ENCODE measurements at places on chromosomes 3 and 15.

- no peak for DNase-seq
These were observed 2.4 kb downstream of the HACD3 start for GRCh38 chr15:65532738-65533051.

GRCh38 chr15:38688761-38689160, 124.1 kb upstream of the RASGRP1 start:
- DNase-seq = no peak

DNA sequence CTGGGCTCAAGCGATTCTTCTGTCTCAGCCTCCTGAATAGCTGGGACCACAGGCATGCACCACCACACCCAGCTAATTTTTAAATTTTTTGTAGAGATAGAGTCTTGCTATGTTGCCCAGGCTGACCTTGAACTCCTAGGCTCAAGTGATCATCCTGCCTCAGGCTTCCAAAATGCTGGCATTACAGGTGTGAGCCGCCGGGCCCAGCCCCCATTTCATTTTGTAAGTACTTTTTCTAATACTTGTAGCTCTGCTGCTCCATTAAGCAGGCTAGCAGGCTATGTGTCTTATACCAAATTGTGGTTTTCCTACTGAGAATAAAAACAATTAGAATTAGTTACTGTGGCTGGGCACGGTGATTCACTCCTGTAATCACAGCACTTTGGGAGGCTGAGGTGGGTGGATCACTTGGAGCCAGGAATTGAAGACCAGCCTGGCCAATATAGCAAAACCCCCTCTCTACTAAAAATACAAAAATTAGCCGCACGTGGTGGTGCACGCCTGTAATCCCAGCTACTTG, 22.4 kb downstream of the NIPA1 start:
- no peak for DNase-seq

DNA sequence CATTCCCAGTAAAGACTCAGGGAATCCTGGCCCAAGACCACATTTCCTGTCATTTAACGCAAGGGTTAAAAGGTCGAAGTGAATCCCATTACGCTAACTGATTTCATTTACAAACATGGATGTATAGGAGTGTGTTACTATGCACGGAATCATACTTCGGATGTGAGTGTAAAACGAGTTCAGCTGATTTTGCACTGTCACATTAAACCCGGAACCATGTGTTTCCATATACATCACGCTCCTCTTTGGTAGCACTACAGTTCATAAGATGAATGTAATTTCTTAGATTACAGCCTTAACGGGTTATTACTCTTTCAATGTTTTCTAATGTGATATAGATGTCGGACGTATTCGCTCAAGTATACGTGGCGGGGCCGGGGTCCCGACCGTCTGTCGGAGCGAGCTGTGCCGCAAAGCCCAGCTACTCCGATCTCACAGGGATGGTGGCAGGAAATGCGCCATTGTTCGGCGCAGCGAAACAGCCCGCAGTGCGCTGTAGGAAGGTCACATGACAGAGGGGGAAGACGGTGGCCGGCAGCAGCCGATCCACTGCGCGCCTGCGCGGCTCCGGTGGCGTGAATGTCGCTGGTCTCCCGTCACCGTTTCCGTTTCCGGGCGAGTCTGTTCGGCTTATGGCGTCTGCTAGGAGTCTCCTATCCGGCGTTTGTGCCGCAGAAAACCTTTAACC, 97.3 kb downstream of the NPAP1 start:
- no peak for DNase-seq

DNA sequence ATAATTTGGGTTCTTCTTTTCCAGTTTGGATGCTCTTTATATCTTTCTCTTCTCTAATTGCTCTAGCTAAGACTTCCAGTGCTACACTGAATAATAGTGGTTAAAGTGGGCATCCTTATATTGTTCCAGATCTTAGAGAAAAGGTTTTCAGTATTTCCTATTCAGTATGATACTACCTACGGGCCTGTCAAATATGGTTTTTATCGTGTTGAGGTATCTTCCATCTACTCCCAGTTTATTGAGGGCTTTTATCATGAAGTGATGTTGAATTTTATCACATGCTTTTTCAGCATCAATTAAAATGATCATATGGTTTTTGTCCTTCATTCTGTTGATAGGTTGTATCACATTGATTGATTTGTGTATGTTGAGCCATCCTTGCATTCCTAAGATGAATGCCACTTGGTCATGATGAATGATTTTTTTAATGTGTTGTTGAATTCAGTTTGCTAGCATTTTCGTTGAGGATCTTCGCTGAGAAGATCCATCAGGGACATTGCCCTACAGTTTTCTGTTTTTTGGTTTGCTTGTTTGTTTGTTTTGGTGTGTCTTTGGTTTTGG, 3.0 kb upstream of the LRRC34 start:
- no peak for DNase-seq

GRCh38 chr3:139572847-139573672, 33.5 kb upstream of the RBP1 start:
- no peak for DNase-seq

DNA sequence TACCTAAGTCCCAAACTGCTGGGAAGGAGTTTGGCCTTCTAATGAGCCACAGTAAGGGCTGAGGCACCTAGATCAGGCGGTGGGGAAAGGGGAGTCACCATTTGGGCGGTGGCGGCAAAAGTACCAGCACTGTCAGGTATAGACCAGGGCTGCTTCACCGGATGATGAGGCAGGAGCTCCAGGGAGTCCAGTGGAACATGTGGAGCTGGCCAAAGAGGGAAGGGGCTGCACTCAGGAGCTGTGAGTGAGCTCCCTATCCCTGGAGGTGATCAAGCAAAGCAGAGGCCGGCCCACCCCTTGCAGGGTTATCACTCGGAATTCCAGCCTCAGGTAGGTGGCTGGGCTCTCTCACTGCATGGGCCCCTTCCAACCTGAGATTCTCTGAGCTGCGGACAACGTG, 108.4 kb downstream of the SEC22A start:
- DNase-seq = no peak

DNA sequence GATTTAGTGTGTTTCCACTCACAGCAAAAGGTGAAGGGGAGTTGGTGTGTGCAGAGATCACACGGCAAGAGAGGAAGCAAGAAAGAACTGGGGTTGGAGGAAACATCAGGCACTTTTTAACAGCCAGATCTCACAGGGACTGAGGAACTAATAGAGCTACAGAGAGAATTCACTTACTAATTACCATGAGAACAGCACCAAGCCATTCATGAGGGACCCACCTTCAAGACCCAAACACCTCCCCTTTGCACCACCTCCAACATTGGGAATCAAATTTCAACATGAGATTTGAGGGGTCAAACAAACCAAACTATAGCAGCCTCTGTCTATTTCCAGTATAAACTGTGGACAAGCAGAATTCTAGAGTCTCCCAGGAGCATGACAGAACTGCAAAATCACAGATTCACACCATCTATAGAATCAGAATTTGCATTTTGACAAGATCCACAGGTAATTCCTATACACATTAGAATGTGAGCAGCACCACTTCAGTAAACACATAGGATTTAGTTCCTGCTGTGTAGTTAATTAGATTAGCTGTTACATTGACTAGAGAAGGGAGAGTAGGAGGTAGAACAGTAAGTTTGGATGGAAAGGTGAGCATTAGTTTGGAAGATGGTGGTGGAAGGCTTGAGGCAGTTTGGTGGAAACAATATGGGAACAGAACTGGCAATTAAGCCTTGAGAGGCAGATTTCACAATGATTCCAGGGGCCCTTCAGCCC, 311.7 kb downstream of the NSUN3 start:
- DNase-seq = no peak

DNA sequence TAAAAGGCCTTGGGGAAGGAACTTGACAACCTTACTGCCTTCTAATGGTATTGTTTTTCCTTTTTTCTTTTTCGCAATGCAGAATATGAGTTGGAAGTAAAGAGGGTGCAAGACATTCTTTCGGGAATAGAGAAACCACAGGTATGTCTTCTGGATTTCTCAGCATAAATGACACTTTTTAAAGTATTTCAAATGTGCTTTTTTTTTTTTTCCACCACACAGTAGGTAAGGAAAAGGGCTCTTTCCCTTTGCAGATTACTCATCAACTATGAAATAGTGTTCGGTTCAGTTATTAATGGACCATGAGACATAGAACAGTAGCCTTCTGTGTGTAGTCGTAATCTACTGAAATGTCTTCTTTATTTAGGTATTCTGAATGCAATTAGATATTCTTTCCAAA, 162.4 kb downstream of the GHSR start:
- no peak for DNase-seq

DNA sequence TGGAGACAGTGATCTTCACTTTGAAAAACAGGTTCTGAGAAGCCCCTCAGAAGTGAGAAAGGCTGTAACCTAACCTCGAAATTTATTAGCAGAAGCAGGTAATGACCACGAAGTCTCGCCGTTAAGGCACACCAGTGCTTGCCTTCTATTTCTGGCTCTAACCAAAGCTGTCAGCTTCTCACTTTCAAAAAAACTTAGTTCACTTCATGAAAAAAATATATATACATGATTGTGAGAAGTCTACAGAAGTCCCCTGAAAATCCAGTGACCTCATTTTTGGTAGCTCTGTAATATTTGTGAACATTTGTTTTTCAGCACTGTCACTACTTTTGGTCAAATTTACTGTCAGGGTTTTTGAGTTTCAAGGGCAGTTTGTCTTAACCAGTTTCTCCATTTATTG, 19.1 kb upstream of the AKAP13 start:
- DNase-seq = no peak

GRCh38 chr3:183517607-183518006, 37.9 kb downstream of the KLHL6 start:
- DNase-seq = no peak

- DNase-seq = no peak
These were observed 352.5 kb downstream of the GAP43 start for GRCh38 chr3:115975796-115976195.

DNA sequence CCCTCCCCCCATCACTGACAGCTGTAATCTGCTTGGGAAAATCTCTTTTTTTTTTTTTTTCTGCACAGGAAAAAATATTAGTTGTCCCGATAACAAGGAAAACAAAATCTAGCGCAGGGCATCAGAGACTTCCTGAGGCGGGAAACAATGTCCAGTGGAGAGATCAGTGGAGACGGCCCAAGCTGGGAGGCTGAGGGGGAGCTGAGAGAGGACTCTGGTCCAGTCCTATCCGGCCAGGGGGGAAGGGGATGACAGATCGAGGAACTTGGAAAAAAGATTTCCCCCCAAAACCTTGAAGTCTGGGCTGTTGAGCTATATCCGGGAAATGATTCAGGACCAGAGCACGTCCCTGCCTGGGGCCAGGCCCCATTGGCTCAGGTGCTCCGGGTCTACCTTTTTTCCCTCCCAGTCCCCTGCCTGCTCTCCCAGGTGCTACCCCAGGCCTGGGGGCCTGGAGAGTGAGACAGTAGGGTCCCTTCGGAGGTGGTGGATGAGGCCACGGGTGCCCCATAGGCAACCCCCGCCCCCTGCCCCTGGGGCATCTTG, 14.0 kb upstream of the DLL4 start:
- no peak for DNase-seq

GRCh38 chr15:59501597-59501996, 63.6 kb downstream of the FAM81A start:
- no peak for DNase-seq

All from GDM1 (cell line).